ENCODE measurements at places on chromosomes 4 and X.

GRCh38 chr4:131531087-131531486 is 1618.0 kb upstream of the PCDH10 start:
- DNase-seq: no peak

DNA sequence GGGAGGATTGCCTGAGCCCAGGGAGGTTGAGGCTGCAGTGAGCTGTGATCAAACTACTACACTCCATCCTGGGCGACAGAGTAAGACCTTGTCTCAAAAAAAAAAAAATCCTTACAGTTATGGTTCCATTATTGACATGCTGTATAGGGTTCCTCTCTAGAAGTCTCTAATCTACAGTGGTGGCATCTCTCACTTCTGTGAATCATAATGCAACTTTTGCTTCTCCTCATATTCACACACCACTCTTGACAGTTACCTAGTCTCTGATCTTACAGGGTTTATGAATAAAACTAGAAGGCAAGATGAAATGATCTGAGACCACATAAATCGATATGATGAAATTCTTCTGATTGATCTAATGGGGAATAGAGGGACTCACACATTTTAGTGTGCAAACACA is 40.6 kb downstream of the DOCK11 start:
- no peak for DNase-seq

DNA sequence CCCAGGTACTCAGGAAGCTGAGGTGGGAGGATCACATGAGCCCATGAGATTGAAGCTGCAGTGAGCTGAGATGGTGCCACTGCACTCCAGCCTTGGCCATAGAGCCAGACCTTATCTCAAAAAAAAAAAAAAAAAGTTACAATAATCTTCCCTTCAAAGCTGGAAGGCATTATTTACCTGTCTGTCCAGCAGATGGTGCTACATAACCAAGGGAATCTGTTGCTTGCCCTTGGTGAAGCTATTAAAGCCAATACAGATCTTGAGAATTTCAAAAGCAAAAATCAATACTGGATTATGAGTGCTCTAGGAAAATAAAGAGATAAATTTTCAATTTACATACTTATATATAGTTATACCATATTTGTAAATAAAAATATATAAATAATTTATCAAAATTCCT is 25.9 kb downstream of the PKD2 start:
- DNase-seq: peak; percentile 39

GRCh38 chrX:13845721-13846378 is 29.0 kb upstream of the GPM6B start:
- no peak for DNase-seq

- no peak for DNase-seq
Measured at GRCh38 chrX:53682885-53683555, 3.5 kb downstream of the HUWE1 start.

GRCh38 chr4:35695003-35695402 is 549.3 kb downstream of the ARAP2 start:
- no peak for DNase-seq

DNA sequence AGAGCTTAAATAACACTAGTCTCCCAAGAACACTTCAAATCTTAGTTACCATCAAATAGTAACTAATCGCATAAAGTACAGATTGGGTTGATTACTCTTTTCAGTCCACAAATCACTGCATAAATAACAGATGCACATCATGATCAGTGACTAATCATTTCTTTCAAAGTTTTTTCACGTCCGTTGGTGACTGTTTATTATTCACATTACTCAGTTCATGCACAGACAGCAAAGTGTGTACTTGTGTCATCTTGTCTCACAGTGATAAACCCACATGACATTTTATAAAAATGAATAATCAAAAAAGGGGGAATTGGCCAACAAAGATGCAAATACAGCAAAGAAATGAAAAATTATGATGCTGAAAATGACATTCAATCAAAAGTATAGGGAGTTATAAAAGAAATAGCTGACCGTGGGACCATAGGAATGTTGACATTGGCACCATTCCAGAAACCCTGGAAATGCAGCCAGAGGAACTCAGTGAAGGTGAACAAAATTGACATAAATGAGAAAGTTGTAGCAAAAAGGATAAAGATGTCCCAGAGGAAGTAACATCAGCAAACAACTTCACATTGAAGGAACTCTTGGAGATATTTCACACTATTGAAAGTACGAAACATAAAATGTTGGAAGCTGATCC is 161.5 kb downstream of the SOX3 start:
- DNase-seq: no peak

- DNase-seq: no peak
Measured at GRCh38 chrX:39883666-39884065, 214.1 kb downstream of the BCOR start.

- DNase-seq: no peak
Measured at GRCh38 chrX:45912316-45912715, 632.9 kb downstream of the ZNF674 start.

- no peak for DNase-seq
Measured at GRCh38 chrX:46704767-46705386, 54.0 kb downstream of the SLC9A7 start.

- no peak for DNase-seq
Measured at GRCh38 chrX:106286053-106286650, 118.0 kb downstream of the PWWP3B start.

DNA sequence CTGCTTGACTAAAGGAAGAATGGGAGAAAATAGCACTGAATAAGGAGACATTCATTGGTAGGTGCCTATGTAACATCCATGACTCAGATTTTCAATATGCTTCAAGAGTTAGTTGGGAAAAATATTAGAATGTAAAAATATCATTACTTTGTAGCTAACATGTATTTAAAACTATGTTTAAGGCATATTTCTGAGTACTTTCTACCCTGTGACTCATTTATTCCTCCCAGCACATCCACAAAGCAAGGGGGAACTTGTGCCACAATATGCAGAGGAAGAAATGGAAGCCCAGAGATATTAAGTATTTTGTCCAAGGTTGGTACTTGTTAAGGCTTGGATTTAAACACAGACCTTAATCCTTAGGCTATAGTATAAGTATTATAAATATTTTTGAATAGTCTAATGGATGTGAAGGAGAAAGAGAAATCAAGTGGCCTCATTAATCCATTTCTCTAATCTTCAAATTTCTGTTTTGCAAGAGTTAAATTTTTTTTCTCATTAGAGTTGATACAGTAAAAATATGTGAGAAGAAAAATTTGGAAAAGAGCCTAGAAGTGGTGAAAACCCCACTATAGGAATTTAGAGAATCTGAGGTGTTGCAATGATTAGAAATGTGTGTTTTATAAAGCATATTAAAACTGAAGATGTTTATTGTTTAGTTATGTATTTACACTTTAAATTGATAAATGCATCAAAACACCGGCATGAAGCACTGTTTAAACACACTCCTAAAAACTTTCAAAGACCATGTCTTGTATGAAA is 149.3 kb upstream of the GYPA start:
- no peak for DNase-seq

GRCh38 chr4:30783751-30784150 is 63.6 kb downstream of the PCDH7 start:
- no peak for DNase-seq
